ENCODE measurements at places on chromosomes 4 and X.

DNA sequence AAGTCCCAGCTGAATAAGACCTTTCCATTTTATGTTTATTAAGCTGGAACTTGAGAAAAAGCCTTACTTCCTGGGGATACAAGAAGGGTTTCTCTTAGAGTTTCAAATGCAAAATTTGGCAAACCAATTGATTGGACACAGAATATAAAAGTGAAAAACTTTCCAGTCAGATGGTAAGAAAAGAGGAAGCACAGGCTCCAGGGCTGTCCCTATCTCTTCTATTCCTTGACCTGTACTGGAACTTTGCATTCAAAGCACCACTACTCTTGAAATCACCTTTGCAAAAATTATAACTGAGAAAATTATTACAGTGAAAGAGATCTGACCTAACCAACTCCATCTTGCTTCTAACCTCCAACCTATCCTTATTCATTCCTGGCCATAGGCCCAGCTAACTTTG lies 11.7 kb downstream of the PROM1 start:
- DNase-seq = no peak

DNA sequence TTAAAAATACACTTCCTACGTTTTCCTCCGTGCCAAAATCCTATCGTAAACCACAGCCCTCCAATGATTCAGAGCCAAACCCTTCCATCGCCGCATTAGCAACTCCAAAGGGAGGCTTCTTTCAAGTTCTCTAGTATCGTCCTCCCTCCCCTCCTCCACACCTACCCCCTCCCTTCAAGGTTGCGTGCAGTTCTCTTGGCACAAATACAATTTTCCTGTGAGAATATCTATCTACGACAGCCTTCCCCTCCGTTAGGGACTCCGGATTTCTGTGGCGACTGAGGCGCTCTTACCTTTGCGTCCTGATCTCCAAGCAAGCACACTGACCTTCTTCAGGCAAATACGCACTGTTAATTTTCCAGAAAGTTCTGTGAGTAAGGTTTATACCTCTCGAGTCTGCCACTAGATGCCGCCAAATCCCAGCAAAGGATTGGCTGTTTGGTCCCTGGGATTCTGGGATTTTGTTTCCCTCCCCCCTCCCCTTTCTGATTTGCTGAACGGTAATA lies 1.2 kb upstream of the MORF4L2 start:
- peak; percentile 72 for DNase-seq

- DNase-seq = no peak
Measured at GRCh38 chr4:60905162-60905561, 295.0 kb upstream of the ADGRL3 start.

DNA sequence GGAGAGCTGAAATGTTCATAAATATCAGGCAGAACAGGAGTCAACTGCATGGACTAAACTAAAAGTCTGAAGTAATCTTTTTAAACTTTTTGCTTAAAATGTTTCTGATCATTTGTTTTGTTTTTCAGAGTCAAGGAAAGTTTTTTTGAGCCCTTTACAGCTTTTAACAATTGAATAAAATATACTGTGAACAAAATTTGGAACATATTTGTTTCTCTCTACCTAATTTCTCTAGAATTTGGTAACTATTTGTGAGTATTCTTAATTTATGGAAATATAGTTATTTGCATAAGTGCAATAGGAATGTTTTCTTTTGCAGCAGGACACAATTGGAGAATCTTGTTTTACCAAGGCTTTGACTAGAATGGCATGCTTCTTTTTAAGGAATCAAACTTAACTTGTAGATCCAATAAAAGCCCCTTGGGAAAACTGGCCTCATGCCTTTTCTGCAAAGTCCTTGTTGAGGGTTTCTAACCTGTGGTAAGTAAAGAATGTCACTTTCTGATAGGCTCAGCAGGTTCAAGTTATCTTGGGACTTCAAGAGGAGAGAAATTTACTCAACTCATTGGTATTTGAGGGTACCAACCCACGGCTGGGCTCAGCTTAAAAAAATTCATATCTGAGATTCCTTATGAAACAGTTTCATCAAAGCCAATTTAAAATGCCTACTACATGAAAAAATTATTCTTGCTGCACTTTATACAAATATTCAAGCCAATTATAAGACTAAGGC lies 91.5 kb downstream of the UPRT start:
- DNase-seq = no peak

GRCh38 chrX:139930916-139931645 lies 1.8 kb downstream of the ATP11C start:
- DNase-seq = no peak

- DNase-seq = no peak
Measured at GRCh38 chr4:8293131-8293975, 23.8 kb downstream of the HTRA3 start.

DNA sequence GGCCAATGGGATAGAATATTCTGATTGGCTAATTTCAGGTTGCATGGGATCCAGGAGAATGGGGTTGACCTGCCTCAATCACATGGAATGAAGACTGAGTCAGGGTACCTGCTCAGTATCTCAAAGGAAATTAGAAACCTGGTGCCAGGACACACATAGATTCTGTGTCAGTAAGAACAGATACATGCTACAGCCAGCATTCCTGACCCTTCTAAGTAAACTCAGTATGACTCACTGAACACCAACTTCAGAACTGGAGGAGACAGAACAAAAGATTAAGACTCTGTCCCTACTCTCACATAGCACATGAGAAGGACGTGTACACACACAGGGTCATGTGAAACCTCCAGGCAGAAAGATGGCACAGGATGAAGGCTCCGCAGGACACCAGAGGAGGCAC lies 54.5 kb downstream of the FAM184B start:
- DNase-seq = no peak

GRCh38 chr4:41204400-41204978 lies 9.9 kb downstream of the APBB2 start:
- no peak for DNase-seq

DNA sequence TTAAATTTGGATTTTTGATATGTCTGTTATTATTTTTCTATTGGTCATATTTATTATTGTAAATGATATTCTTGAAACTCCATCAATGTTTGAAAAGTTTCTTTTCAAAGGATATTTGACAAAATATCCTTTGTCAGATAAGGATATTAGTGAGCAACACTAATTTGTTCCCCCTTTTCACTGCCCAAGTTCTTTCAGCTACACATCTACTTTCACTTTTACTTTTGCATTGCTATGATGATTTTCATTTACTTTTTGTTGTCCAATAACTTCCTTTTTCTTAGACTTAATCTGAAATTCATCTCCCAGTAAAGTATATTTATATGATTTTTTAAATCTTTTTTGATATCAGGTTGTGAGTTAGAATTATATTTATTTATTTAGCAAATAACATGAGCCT lies 542.3 kb upstream of the ADGRL3 start:
- no peak for DNase-seq

GRCh38 chr4:40601641-40602040 lies 28.0 kb downstream of the RBM47 start:
- no peak for DNase-seq

DNA sequence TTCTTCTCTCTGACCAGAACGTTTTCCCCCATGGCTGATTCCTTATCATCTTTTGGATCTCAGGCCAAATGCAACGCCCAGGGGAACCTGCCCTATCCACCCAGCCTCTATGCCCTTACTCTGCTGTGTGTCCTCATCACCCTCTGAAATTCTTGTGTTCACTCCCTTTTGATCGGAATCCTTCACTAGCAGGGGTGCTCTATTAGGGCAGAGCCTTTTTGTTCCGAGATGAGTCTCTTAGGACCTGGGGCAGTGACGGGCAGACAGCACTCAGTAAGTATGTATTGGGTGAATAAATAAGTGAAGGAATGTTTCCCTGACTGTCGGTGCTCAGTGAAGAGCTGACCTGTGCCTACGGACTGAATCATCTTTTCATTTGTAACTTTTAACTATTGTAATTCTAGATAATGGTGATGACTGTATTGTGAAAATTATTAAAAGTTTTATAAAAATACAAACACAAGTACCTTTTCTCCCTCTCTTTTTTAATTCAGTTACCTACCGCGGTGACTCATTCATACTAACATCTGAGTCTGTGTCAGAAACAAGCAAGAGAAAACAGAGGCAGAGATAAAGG lies 4.8 kb upstream of the TENM3 start:
- no peak for DNase-seq

DNA sequence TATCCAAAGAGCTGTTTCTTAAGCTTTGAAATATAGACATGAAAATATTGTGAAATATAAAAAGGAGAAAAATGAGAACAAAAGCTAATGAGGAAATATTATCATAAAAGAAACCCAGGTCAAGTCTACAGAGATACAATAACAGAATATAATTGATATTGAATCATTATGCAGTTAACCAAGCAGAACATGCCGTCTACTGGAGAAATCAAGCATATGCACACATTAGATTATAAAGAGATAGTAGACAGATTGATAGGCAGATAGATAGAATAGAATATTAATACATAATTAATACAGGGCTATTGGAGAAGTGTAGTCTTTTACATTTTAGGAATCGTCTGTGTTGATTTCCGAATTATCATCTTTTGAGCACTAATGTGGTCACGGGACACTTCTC lies 208.5 kb downstream of the EPHA5 start:
- DNase-seq = no peak

DNA sequence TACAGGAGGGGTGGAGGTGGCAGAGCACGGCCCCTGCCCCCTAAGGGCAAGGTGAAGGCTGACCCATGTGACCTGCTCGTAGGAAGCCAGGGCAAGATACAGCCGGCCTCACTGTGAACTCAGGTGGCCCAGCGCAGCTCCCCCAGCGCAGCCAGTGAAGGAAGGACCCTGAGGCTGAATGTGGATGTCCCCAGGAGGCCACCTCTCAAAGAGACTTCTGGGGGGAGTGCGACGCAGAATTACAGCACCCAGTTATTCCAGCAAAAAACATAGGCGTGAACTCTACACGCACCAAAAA lies 52.6 kb downstream of the ZFYVE28 start:
- DNase-seq = no peak

DNA sequence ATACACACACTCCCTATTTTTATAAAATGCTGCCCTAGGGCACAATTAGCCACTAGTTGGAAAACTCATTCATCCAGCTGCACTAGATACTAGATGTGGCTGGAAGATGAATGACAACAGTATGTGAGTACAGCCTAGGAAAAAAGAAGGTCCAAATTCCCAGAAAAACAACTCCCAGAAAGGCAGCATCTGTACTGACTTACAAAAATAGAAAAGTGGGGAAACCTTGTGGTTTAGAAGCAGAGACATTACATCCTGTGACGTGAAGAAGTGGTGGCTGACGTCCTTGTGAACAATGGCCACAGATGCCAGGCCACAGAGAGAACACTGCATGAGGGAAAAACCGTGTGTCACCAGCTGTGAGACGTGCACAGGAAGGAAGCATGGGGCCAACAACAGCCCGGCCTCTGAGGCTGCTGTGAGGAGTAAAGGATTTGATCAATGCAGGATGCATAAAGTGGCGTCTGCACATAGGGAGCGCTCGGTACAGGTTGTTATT lies 81.2 kb downstream of the SPRY1 start:
- peak; percentile 73 for DNase-seq

DNA sequence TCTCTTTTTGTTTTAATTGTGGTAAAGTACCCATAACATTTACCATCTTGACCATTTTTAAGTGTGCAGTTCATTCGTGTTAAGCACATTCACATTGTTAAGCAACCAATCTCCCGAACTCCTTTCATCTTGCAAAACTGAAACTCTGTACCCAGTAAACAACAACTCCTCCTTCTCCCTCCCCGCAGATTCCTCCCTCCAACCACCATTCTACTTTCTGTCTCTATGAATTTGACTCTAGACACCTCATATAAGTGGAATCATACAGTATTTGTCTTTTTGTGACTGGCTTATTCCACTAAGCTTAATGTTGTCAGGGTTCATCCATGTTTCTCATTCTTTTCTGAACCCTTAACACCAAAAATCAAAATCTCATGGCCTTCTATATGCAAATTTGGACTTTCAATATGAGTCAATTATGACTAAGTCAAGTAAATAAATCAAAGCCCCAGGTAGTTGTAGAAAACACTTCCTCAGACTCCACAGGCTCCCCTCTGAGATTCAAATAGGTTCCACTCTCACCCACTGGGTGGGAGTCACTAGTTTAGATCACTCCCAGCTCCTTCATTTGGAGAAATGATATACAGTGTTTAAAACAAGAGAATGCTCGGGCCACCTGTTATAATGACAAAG lies 9.8 kb upstream of the RTL5 start:
- no peak for DNase-seq

GRCh38 chr4:65819192-65819591 lies 148.9 kb upstream of the EPHA5 start:
- no peak for DNase-seq

DNA sequence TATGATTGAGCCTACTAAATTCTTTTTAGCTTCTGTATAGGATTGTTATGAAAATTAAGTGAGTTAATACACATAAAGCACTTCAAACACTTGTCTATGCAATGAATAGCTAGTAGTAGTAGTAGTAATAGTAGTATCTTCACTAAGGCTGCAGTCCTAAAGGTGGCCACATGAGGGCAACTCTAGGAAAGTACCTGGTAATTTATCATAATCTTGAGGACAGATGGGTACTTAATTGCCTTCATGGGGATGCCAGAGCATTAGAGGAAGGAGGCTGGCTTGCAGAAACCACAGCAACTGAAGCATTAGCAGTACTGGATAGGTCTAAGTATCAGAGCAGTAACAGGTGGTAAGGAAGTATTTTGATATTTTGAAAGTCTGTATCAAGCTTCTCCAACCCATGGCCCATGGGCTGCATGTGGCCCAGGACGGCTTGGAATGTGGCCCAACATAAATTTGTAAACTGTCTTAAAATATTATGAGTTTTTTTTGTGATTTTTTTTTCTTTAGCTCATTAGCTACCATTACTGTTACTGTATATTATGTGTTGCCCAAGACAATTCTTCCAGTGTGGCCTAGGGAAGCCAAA lies 17.3 kb downstream of the NIPAL1 start:
- no peak for DNase-seq

DNA sequence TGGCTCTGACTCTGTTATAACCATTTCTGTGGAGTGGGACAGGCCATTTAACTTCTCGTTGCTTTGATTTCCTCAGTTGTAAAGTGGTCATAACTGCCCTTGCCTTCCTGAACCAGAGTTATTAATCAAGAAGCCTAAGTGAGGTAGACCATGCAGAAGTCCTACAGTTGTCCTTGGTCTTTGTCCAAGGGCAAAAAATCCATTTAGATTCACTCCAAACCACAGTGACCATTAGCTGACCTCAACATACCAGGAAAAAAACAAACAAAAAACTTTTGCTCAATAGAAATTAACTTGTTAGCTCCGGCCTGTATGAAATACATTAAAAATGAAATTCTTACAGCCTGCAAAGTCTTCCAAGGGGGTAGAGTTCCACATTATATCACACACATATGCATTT lies 52.7 kb downstream of the TBC1D9 start:
- no peak for DNase-seq

Data from forelimb muscle (tissue), 1 donor.